ENCODE measurements at places on chromosomes 1 and 21.

- peak; percentile 59 for DNase-seq
Observed at GRCh38 chr1:20666804-20667203, 5.6 kb upstream of the DDOST start.

DNA sequence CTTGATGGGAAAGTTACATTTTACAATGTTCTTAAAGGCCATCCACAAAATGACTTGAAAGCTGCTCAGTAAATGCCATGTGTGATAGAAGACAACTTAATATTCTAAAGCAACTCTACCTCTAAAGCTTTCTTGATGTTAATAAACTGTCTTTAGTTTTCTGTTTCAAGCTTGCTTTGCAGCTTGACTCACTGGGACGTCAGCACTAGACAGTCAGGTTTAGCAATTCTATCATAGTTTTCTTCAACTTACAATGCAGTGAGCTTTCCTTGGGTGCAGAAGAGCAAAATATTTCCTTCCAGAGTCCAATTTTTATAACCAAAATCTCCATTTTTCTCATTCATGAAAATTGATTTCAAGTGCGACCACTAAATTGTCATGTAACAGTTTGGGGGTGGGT lies 273.1 kb downstream of the NTNG1 start:
- no peak for DNase-seq

GRCh38 chr1:56098946-56099345 lies 480.4 kb downstream of the PLPP3 start:
- no peak for DNase-seq

GRCh38 chr1:114828251-114828650 lies 26.4 kb upstream of the SYCP1 start:
- no peak for DNase-seq

DNA sequence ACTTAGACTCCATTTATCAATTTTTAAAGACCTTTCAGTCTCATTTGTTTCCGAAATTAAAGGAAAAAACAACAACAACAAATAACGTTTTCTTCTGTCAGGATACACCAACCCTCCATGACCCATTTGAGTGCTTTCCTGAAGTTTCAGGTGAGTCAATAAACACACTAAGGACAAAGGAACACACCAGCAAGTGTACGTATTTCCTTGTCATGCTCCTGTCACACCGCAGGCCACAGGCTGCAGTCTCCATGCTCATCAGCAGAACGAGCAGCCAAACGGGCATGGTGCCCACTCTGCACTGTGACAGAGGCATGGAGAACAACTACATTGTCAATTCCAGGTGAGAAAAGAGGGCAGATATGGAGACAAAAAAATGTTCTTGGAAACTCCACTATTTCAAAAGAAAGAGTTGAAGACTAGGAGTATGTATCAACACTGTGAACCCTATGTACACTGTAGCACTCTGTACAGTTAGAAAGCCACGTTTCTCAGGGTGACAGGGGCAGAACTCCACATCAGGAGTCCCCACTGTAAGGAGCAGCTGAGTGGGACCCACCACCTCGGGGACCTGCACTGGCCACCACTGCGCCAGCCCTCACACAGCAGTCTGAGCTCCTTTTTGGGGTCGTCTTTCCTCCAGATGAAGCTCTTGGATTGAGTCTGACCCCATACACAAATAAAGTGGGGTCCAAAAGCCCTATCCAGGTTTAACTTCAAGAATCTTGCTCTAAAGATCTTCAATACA lies 2.6 kb downstream of the PTTG1IP start:
- no peak for DNase-seq

DNA sequence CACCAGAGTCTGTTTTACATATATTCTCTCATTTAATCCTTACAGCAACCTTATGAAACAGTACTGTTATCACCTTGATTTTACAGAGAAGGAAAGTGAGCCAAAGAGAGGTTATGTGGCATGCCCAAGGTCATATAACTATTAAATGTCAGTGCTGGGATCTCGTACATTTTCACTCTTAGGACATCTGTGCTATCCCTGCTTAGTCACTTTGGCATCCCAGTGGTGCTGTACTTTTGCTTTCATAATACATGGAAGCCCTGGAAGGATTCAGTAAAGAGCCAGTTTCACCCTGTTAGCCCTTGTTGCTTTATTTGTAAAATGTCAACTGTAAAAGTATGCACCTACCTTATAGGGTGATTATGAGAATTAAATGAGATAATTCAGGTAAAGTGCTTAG lies 104.4 kb downstream of the NFIA start:
- DNase-seq: no peak

DNA sequence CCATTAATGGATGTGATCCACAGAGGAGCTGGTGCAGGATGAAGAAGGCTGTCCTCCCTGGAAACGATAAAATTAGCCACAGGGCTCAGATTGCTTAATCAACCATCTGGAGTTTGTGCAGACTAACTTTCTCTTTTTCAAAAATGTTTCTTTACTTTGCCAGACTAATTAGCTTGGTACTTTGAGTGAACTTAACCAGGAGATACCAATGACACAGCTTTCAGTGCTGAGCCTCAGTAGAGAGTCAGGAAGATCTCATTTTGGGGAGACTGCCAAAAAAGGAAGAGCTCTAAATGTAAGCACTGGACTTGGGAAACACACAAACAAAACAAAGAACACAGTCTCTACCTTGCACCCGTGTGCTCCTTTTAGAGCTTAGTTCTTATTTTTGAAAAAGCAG lies 248.1 kb upstream of the DEPDC1 start:
- no peak for DNase-seq

- no peak for DNase-seq
Observed at GRCh38 chr1:234965111-234965510, 163.5 kb downstream of the TOMM20 start.

- DNase-seq: no peak
Observed at GRCh38 chr1:170203693-170204092, 57.9 kb downstream of the NTMT2 start.

GRCh38 chr1:44327679-44328491 lies 27.2 kb downstream of the ERI3 start:
- DNase-seq: no peak

- no peak for DNase-seq
Observed at GRCh38 chr21:42435833-42436232, 32.1 kb downstream of the UBASH3A start.

GRCh38 chr1:221868593-221869303 lies 126.9 kb upstream of the DUSP10 start:
- no peak for DNase-seq

GRCh38 chr1:118189564-118189963 lies 4.5 kb upstream of the SPAG17 start:
- DNase-seq: no peak

All from CD4-positive, CD25-positive, alpha-beta regulatory T cell (primary cell).